ENCODE measurements at places on chromosomes 3 and 15.

- no peak for DNase-seq
Measured at GRCh38 chr3:31550452-31551251, 17.9 kb downstream of the STT3B start.

DNA sequence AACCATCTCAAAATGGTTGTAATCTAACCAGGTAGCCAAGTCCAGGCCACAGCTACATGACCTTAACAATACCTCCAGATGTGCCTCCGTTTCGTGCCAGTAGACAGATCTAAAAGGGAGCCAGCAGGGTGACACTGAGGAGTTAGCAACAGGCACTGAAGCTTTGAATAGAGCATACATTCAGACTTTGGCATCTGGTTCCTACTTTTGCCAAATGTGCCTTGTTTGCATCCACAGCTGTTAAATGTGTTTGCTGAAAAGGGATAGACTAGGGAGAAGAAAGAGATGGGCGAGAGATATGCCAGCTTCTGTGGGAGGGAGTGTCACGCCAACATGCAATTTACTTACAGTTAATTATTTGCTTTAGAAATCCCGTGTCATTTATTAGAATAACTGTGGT lies 1433.9 kb upstream of the CADM2 start:
- no peak for DNase-seq

DNA sequence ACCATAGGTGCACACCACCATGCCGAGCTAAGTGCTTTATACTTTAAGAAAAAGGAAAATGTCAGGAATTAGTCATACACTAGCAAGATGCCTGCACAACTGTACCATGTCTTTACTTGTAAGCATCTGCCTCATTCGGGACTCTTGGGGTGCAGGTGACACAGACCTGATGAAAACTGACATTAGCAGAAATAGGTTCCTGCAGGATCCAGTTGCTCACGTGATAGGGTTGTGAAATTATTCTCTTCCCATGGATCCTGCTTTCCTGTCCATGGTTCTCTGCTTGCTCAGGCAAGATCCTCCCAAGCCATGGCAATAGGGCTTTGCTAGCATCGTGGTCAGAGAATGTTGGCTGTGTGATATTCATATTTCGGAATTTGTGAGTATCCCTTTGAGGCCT lies 10.2 kb upstream of the LHFPL4 start:
- no peak for DNase-seq

DNA sequence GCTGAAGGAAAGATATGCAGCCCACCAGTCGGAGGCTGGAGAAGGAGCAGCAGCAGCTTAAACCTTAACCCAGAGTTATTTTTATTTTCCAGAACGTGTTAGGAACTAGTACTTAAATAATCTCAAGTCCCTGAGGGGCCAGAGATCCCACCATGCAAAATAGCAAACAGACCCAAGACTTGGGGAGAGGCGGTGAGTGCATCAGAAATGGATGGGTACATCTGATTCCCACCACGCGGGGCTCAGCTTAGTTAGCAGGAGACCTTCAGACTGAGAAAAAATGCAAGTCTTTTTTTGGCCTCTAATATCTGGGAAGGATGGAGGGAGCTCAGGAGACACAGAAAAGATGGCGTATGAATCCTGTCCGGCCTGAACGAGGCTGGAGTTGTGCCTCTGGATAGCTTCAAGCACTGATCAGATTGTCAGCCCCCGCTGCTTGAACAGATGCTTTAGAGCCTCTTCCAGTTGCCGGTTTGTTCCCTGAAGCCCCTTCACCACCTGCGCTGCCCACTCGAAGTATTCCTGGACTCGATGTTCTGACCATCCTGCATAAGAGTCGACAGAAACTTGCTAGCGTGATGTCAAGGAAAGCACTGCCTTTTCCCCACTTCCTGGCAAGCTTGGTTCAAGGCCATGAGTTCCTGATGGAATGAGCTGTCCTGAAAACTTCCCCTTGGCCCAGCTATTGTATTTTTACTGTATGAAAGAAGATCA lies 1.3 kb downstream of the HDDC3 start:
- peak; percentile 17 for DNase-seq

DNA sequence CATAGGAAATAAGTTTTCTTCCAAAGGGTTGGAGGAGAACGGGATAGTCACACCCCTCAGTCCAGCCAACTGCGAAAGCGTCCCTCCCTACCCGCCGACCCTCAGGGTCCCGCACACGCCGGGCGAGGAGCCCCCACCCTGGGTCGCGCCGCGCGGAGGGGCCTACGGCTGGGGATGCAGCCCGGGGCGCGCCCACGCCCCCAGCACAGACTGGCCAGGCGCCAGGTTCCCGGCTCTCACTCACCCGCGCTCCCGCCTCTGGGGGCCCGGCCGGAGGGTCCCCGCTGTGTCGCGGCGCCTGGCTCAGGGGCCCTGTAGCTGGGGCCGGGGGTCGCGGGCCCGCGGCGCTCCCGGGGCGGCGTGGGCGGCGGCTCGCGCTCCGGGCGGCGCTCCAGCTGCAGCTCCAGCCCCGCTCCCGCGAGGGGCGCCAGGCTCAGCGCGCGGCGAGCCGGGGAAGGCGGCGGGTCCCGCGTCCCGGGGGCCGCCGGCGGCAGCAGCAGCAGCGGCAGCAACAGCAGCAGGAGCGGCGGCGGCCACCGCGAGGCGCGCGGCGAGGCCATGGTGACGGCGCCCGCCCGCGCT lies 375 bp downstream of the HEG1 start:
- DNase-seq, result peak; percentile 35

GRCh38 chr3:134369231-134369741 lies 5.0 kb downstream of the AMOTL2 start:
- no peak for DNase-seq
